ENCODE measurements at places on chromosomes 1 and 21. TPM values are rescaled to one million over a fixed set of nuclear protein-coding genes. Genes with fewer than 3 reads are reported as not detected.

The RGS13 gene
- total RNA-seq = not detected

The IGSF21 gene
- total RNA-seq = not detected

The LGR6 gene
- total RNA-seq = not detected

The SUSD4 gene
- total RNA-seq = 0.44 TPM

The ACOT11 gene
- 5.7 TPM for total RNA-seq

The HSPB7 gene
- 2.3 TPM for total RNA-seq

The RBBP5 gene
- total RNA-seq = 23.6 TPM

The ST6GALNAC3 gene
- 0.44 TPM for total RNA-seq

The TMOD4 gene
- not detected for total RNA-seq

The RXFP4 gene
- total RNA-seq = 0.11 TPM
